ENCODE measurements at places on chromosomes 11 and 22. TPM values are rescaled to one million over a fixed set of nuclear protein-coding genes. Genes with fewer than 3 reads are reported as not detected.

DNA sequence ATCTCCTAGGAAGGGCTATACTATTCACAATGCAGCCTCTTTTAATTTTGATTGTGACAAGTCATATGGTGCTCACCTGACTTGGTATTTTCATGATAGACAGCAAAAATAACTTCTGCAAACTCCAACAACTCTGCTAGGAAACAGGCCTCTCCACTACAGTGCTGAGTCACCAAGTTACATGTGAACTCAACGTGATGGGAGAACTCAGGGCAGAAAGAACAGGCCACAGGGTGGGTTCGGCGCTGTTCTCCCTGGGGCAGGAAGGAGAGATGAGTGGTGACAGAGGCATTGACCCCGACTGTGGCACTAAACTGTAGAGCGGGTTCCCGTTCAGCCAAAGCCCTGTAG lies 76.6 kb upstream of the UCP3 start:
- DNase-seq = no peak

GRCh38 chr11:4495487-4495886 lies 13.0 kb downstream of the OR52K1 start:
- DNase-seq = peak; percentile 11

DNA sequence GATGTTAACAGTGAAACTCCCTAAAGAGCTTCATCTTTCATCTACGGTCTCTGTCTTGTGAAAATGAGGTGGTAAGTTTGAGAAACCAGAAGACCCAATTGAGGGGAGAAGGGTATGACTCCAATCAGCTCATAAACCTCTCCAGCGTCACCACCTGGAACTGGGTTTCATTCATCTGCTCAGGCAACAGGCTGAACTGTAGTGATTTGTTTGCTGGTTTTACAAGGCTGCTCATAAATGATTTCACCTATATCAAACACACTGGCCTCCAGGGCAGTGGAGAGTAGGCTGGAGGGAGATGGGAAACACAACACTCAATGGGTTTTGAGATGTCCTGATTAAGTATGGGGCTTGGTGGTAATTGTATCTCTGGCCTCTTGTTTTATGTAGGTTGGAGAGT lies 79.0 kb downstream of the EFCAB6 start:
- DNase-seq = no peak

GRCh38 chr11:128244871-128245270 lies 342.5 kb downstream of the ETS1 start:
- no peak for DNase-seq

- no peak for DNase-seq
These were observed 28.6 kb downstream of the LRP5 start for GRCh38 chr11:68340784-68341556.

DNA sequence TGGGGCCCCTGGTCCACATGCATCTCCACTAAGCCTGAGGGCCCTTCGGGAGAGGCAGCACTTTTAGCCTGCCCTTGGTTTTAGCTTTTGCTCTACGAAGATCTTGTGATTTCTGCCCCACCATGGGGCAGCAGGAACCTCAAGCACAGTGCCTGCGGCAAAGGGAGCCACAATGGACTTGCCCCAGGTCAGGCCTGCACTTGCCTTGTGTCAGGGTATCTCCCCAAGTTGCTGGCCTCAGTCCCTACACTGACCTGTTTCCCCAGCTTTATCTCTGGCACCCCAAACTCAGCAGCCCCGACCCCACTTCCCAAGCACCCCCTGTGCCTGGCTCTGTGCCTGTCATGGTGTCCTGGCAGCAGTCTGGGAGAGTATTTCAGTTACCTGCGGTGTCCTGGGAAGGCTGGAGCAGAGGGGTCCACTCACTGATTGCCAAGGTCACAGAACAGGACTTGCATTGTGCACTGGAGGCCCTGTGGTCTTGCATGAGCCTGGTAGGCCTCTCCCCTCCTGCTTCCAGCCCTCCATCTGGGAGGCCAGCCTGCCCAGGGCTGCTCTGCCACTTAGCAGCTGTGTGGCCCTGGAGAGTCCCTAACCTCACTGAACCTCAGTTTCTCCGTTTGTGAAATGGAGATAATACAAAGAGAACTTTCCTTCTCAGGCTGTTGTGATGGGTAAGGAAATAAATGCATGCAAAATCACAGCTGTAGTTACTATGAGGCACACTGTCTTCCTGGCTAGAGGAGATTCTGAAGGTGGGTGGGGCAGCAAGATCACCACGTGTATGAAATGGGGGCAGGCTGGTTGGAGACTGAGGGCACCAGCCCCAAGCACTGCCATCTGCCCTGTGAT lies 3.6 kb upstream of the AIFM3 start:
- DNase-seq = no peak

GRCh38 chr11:70483917-70484316 lies 85.6 kb downstream of the CTTN start:
- DNase-seq = no peak

- no peak for DNase-seq
These were observed 80.3 kb downstream of the CADM1 start for GRCh38 chr11:115423728-115424459.

DNA sequence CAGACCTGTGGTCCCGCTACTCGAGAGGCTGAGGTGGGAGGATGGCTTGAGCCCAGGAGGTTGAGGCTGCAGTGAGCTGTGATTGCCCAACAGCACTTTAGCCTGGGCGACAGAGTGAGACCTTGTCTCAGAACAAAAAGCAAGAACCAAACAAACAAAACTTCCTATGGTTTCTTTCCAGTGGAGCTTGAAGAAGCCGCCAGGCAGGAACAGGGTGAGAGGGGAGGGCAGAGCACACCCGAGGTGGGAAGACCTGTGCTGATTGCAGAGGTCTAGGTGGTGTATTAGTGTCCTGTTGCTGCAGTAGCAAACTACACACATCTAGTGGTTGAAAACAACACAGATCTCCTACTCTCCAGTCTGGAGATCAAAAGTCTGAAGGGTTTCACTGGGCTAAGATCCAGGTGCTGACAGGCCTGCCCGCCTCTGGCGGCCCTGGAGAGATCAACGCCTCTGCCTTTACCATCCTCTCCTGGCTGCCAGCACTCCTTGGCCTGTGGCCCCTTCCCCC lies 10.5 kb downstream of the ARHGEF17 start:
- no peak for DNase-seq

DNA sequence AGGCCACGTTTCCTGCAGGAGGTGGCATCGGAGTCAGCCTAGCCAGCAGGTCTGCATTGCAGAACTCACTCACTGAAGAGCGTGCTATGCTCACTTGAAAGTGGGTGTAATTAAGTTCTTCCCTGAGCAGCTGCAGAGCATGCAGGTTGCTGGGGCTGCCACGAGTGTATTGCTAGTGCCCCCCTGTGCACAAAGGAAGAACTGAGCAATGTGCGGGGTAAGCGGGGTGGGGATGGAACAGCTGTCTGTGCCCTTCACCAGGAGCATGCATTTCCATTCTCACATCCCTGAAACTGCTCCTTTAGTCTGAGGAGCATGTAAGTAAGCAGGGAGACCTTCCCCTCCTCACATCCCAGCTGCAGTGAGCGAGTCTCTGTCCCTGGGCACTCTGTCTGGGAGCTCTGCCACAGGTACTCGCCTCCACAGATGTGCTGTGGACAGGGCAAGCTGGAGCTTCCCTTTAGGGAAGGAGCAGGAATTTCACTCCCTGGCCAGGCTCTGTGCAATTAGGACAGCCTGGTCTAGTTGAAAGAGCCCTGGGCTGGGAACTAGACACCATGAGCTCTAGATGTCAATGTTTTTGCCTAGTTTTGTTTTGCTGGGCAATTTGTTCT lies 1031.8 kb downstream of the NTM start:
- peak; percentile 1 for DNase-seq

DNA sequence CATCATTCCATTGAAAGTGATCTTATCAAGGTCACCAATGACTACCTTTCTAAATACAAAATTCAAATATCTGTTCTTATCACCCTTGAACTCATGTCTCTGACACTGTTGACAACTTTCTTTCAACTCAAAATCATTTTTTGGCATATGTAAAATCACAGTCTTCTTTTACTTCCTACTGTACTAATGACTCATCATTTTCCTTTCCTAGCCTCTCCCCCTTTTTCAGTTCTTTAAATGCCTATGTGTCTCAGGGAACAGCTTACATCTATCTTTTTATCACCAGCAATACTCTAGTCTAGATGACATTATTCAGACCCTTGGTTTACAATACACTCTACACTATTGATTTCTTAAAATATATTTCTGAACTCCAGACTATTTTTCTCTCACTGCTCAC lies 2220.7 kb upstream of the RAG2 start:
- DNase-seq = no peak

GRCh38 chr11:46105134-46105628 lies 16.1 kb downstream of the PHF21A start:
- no peak for DNase-seq

GRCh38 chr11:113363406-113363805 lies 24.2 kb upstream of the ANKK1 start:
- DNase-seq = no peak

GRCh38 chr22:46476547-46476941 lies 60.9 kb downstream of the CELSR1 start:
- no peak for DNase-seq

DNA sequence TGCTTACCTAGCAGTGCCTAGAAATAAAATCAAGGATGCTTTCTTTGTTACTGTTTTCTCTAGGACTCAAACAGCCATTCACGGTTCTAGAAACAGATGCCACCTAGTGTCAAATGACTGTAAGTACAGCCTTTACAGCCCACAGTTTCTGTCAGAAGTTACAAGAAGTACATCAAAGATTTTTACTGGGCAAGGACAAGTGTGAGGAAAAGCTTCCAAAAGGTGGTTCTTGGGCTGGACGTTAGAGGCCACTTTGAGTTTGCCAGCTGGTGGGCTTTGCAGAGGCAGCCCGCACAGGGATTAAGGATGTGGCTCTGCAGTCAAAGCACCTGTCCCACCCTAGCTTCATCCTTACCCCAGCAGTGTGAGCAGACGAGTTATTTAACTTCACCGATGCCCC lies 6.9 kb downstream of the KMT5B start:
- DNase-seq = no peak

GRCh38 chr11:86670181-86670580 lies 2.2 kb downstream of the ME3 start:
- DNase-seq = no peak

- no peak for DNase-seq
These were observed 29.1 kb upstream of the DLAT start for GRCh38 chr11:111996129-111996528.

Gene HIPK3
- 31.3 TPM for total RNA-seq

Gene MAJIN
- not detected for total RNA-seq

Gene BTG4
- total RNA-seq = 0.30 TPM

Gene MDK
- 3.4 TPM for total RNA-seq

Gene DRD2
- total RNA-seq = not detected

Gene MFRP
- not detected for total RNA-seq

Gene GLYAT
- total RNA-seq = not detected

Gene XPNPEP3
- 22.3 TPM for total RNA-seq

Gene GLB1L2
- total RNA-seq = 9.1 TPM

Gene SELENOO
- total RNA-seq = 20.0 TPM
